ENCODE measurements at places on chromosomes 7 and 10.

- no peak for DNase-seq
Observed at GRCh38 chr10:127694580-127695193, 42.3 kb upstream of the FOXI2 start.

- no peak for DNase-seq
Observed at GRCh38 chr10:49141541-49142332, 7.9 kb upstream of the FAM170B start.

- no peak for DNase-seq
Observed at GRCh38 chr10:118472415-118473304, 122.8 kb downstream of the PRLHR start.

DNA sequence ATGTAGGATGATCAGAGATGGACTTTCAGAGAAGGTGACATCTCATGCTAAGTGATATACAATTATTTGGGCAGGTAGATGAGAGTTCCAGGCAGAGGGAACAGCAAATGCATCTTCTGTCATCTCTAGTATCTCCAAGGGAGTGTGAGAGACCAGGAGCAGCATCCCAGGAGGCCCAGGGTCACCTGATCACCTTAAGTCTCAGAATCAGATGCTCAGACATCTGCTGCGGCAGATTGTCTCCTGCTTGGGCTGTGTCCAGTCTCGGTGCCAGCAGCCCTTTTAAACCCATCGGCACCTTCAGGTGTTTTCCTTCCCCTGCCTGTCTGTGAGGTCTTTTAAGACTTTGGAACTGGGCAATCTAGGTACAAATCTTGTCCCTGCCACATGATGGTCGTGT is 690.6 kb downstream of the LRMDA start:
- no peak for DNase-seq

Measured in AG08396 (cell line).